ENCODE measurements at places on chromosomes 16 and 17.

DNA sequence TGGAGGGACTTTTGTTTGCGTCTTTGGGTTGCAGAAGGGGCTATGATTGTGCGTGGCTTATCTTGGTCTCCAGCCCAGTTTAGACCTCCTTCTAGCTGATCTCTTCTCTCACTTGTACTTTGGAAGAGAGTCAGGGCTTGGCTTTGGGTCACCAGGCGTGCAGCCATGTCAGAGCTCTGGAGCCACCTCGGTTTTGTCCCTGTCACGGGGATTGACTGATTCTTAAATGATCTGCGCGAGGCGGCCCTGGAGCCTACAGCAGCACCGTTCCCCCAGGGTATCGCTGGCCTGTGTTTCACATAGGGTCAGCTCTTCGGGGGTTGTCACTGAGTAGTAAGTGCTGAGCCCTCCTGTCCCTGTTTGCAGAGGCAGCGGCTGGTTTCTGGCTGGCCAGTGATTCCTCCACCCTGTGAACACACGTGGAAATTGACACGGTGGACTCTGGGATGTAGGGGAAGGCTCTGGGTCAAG lies 209.8 kb upstream of the CHMP6 start:
- no peak for DNase-seq

- DNase-seq: no peak
Observed at GRCh38 chr16:26542198-26542597, 524.5 kb upstream of the C16orf82 start.

DNA sequence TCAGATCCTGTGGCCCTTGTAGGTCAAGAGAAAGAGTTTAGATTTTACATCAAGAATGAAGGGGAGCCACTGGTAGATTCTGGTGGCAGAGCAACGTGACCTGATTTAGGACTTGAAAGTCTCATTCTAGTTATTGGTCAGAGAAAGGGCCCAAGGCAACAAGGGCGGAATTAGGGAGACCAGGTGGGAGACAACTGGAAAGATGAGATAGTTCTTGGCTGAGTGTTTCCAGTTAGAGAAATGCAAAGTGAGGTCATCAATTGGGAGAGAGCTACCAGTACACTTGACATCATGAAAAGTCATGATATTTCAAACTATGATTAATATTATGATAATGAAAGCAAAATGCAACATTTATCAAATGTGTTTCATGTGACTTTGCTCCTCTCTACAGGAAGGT lies 147.2 kb upstream of the FAM20A start:
- no peak for DNase-seq

DNA sequence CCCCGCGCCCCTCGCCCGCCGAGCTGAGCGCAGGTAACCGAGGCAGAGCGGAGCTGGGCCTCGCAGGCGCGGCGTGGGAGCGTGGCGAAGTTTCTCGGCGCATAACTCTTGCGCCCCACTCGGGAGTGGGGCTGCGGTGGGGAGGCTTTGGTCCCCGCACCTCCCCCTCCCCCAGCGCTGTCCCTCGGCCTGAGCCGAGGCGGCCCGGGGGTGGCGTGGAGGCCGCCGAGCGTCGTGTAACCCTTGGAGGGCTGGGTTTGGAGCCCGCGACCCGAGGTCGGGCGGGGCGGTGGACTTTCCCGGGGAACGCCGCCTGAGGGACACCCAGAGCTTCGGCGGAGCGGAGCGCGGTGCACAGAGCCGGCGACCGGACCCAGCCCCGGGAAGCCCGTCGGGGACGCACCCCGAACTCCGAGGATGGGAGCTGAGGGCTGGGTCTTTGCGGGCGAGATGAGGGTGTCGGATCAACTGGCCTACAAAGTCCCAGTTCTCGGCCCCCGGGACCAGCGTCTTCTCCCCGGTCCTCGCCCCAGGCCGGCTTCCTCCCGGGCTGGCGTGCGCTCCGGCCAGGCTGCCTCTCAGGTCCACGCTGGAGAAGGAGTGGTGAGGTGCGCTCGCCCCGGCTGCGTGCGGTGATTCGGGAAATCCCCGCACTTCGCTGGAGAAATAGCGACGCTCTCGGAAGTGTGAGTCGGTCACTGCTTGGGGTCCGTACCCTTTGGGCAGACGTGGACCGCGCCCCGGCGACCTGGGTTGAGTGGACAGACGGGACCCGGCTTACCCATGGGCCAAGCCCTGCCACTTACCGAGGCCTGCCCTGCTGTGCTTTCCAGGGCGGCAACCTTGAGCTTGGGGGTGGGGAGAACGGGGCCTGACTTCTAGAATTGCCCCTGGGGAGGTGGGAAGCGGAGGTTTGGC lies 168.4 kb downstream of the RAB11FIP4 start:
- DNase-seq: no peak

DNA sequence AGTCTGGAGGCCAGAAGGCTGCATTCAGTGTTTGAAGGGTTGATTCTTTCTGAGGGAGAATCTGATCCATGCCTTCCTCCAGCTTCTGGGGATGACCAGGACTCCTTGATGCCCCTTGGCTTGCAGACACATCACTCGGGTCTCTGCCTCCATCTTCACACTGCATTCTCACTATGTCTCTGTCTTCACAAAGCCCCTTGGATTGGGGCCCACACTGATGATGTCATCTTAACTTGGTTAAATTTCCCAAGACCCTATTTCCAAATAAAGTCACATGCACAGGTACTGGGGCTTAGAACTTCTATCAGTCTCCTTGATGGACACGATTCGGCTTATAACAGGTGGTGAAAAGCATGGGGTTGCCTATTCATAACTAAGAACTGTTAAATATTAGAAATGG lies 112.1 kb upstream of the MYOCD start:
- no peak for DNase-seq

DNA sequence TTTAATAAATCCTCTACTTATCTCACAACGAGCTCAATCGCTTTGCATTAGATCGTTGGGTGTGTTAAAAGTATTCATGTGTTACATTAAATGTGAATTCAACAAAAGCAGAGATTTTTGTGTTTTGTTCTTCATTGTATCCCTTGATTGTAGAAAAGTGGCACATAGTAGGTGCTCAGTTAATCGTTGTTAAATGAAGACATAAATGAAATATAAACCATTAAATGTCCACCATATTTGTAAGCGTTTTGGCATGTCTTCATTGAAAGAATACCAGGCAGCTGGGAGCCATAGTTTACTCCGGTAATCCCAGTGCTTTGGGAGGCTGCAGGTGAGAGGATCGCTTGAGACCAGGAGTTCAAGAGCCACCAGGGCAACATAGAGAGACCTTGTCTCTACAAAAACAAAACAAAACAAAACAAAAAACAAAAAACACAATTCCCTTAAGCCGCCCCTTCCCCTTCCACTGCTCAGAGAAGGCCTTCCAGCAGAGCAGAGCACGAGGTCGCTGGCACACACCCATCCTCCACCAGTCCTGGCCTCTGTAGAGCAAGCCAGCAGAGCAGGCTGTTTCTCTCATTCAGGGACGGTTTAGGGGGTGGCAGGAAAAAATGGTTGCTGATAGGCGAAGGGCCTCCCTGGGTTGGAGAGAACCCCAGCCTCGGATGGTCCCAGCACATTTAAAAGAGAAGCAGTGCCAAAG lies 673 bp upstream of the CHD9 start:
- peak; percentile 28 for DNase-seq

- no peak for DNase-seq
Observed at GRCh38 chr17:68709461-68709860, 108.3 kb upstream of the FAM20A start.

- no peak for DNase-seq
Observed at GRCh38 chr17:71180801-71181385, 939.9 kb upstream of the SOX9 start.

DNA sequence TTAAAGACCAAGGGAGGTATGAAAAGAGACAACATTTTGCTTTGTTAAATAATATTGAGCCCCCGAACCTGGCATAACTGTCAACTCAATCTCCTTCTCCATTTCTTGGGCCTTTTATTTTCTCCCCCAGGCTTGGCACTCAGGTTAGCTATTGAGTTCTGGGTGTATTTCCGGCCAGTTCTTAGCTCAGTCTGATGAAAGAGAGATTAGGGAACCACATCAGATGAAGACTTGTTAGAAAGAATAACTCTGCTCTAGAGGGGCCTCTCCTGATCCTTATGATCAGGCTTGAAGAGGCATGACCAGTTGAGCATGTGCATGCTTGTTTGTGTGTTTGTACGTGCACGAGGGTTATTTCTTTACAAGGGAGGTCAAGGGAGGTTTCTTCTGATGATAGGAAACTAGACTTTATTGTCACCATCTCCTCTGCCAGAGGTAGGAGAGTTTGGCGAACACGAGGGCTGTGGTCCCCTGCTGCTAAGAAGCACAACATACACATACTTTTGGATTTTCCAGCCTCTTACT lies 29.2 kb upstream of the HS3ST2 start:
- no peak for DNase-seq

DNA sequence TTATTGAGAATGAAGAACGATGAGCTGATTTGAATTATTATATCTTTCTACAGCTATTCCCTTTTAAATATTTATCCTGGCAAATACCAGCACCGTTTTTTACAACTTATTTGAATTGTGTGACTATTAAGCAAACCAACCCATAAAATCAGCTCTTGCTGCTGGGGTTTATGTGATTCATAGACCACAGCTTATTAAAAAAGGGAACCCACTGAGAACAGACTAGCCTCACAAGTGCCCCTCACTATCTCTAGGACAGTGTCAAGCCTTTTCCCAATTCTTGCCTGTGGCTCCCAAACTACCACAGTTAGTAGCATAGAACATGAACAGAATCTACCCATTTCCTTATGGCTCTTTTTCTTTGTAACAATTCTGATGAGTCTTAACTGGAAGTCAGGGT lies 6.1 kb upstream of the LIG3 start:
- no peak for DNase-seq

DNA sequence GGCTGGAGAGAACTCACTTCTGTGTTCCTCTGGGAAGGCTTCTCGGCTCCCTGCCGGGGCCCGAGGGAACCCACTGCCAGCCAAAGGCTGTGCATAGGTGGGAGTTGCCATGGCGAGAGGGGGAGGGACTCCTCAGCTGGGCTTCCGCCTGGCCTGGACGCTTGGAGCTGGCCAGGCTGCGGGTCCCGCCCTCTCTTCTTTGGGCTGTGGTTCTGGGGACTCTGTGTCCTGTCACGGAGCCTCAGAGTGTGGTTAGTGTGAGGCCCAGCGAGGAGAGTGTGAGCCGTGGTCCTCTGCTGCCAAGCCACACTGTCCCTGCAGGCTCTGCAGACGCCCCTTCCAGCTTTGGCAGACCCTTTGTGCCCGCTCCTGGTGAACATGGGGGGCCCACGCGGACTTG lies 123.1 kb downstream of the OR1D5 start:
- no peak for DNase-seq

- no peak for DNase-seq
Observed at GRCh38 chr16:57329718-57330327, 28.8 kb upstream of the CCL22 start.

DNA sequence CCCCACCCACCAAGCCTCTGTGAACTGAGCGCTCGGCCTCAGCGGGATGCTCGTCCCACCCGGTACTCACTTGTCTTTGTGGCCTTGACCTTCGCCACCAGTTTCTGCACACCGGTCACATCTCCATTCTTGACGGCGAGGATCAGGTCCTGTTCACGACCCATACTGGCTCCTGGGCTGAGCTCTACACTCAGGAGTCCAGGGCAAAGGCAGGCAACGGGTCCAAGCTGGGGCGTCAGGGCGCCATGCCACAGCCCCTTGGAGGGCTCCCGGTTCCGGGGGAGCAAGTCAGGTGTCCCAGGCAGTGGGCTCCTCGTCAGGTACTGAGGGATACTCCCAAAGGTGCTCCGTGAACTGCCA lies 1.7 kb downstream of the CASKIN2 start:
- DNase-seq: no peak

DNA sequence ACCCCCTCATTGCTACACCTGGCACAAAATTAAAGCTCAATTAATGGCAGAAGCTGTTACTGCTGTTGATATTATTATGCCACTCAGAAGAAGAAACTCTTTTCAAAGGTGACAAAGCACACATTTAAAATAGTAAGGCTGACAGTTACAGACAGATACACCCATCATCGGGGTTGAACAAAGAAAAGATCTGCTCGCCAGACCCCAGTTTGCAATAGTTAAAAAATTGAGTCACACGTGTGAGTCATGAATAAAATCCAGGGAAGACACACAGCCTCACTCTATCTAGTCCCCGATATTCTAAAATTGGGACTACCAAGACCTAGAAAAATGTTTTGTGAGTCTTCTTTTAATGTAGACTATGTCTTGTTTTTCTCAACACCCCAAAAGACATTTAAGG lies 330.0 kb upstream of the SOX9 start:
- DNase-seq: no peak

- no peak for DNase-seq
Observed at GRCh38 chr16:88482630-88483391, 29.7 kb downstream of the ZFPM1 start.

GRCh38 chr16:3443108-3444031 lies at the start of the genes NAA60 and ZNF597:
Gene NAA60 (plus strand): TSS chr16:3443680. CDS start chr16:3476228, 32,548 bp downstream.
Gene ZNF597 (minus strand): TSS chr16:3443504. CDS start chr16:3443153, 351 bp downstream.
- peak; percentile 89 for DNase-seq

DNA sequence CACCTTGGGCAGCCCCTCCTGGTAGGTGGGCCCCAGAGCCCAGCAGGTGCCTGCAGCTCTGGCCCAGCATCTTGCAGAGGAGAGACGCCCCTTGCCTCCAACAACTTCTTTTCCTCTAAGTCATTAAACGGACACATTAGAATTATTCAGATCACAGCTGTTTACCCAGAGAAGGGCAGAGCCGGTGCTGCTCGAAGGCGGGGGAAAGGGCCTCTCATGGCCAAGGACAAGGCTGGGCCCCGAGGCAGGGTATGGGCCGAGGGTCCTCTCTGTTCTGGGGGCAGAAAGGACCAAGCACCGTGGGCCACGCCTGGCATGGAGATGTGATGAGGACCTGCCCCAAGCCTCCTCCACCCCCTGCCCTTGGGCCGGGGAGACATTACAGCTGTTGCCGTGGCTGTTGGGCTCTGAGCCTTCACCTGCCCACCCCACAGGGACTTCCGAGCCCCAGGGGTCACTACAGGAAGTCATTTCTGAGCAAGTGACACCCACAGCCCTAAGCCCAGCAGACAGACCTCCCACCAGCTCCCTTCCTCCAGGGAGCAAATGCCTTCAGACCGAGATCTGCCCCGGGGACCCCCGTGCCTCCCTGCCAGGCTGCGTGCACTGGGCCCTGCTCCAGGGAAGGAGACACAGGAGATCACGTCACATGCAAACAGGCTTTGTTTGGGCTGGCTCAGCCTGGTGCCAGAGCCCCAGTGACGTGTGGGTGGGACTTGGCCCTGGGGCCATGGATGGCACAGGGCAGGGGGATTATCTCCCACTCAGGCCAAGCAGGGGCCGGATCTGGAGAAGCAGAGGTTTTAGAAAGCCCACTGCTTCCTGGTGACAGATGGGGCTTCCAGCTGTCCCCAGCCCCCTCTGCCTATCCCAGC lies 699 bp upstream of the PVALEF start:
- no peak for DNase-seq

DNA sequence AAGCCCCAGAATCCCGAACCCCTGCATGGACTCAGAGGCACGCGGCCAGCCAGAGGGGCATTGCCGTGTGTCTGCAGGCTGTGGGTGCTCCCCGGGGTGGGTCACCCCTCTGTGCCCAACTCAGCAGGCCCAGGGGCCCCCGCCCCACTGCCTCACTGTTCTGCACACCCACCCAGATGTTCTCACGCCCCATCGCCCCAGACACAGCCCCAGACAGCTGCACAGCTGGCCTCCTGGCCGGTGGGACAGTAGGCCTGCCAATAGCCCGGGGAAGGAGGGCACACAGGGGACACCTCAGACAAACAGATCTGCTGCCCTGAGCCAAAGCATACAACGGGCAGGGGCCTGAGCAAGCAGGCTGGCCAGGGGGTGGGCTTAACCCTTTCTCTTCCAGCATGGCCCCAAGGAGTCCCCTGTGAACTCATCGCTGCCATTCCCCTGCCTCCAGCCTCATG lies 27.6 kb upstream of the NXPH3 start:
- DNase-seq: no peak
